ENCODE measurements at places on chromosomes 4 and X.

DNA sequence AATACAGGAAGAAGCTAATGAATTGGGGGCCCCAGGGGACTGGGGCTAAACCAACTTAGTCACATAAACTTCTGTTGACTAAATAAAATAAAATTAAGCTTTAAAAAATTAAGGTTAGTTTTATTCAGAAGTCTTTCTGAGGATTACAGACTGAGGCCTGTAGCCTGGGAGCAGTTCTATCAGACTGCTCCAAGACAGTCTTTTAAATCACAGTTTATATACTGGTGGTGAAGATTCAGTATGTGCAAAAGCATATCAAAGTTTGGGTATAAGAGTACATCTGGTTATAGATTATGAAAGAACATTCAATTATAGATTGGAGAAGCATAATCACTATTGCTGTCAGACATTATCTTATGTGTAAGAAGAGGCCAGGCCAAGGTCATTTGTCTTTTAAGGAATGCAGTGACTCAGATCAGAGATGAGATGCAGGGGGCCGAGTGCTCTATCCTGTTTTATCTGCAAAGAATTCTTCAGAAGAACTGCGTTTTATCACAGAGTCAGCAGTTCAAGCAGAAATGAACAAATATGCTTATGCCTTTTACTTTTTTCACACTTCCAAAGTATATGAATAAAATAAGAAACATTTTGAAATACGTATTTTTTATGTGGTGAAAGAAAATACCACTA is 109.4 kb downstream of the PDHA2 start:
- H3K27me3 ChIP-seq: no peaks in the 10 kb centered on the region
- H3K4me1 ChIP-seq: no peaks in the 10 kb centered on the region
- H3K27ac ChIP-seq: no peak overlapping the region

DNA sequence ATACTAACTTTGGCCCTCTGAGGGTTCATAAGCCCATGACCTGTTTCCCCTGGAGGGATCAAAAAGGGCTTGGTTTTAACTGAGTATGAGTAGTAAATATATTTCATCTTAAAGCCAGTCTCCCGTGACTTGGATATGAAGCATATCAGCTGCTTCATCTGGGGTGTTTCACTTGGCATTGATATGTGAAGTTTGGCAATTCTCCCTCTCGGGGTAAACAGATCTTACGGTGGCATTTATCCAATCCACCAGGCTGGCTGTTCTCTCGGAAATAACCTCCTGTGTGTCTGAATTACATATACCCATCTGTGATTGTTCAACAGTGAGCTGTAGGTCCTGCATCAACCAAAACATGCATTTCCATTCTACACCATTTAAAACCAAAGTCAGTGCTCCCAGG is 130.7 kb downstream of the ADAM29 start:
- H3K27ac ChIP-seq: no peak overlapping the region
- H3K27me3 ChIP-seq: no peaks in the 10 kb centered on the region
- H3K4me1 ChIP-seq: no peaks in the 10 kb centered on the region
- H3K4me3 ChIP-seq: no peak overlapping the region
- no peak for ATAC-seq

GRCh38 chr4:86368433-86368832 is 8.6 kb upstream of the MAPK10 start:
- no peaks in the 10 kb centered on the region for H3K4me1 ChIP-seq
- H3K4me3 ChIP-seq: no peak overlapping the region
- H3K36me3 ChIP-seq: peaks cover 6% of the 10 kb centered on the region
- H3K27me3 ChIP-seq: peaks cover 10% of the 10 kb centered on the region
- no peak for ATAC-seq
- H3K27ac ChIP-seq: no peak overlapping the region

DNA sequence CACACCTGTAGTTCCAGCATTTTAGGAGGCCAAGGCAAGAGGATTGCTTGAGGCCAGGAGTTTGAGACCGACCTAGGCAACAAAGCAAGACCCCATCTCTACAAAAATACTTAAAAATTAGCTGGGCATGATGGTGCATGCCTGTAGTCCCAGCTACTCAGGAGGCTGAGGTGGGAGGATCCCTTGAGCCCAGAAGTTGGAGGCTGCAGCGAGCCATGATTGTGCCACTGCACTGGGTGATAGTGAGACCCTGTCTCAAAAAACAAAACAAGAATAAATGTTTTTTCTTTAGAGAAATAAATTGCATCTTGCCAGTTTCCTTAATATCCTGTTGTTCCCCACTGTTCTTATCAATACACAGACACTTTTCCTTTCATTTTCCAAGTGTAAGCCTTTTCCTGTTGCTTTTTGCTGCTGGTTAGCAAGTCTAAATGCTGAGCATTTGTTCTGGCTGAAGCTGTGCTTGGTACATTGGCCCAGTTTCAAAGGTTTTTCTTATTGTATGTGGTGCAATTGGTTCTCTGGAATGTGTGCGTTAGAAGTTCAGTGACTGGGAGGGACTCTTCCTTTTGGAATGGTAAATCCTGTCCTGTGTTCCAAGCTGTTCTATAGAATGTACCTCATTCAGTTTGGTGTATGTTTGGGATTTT is 98.2 kb downstream of the AFF1 start:
- H3K4me3 ChIP-seq: no peak overlapping the region
- no peak for ATAC-seq
- no peaks in the 10 kb centered on the region for H3K27me3 ChIP-seq
- H3K27ac ChIP-seq: no peak overlapping the region

- H3K36me3 ChIP-seq: no peaks in the 10 kb centered on the region
- no peaks in the 10 kb centered on the region for H3K4me1 ChIP-seq
- H3K27me3 ChIP-seq: peaks cover 43% of the 10 kb centered on the region
Observed at GRCh38 chr4:76748649-76749048, 149.3 kb downstream of the SOWAHB start.

DNA sequence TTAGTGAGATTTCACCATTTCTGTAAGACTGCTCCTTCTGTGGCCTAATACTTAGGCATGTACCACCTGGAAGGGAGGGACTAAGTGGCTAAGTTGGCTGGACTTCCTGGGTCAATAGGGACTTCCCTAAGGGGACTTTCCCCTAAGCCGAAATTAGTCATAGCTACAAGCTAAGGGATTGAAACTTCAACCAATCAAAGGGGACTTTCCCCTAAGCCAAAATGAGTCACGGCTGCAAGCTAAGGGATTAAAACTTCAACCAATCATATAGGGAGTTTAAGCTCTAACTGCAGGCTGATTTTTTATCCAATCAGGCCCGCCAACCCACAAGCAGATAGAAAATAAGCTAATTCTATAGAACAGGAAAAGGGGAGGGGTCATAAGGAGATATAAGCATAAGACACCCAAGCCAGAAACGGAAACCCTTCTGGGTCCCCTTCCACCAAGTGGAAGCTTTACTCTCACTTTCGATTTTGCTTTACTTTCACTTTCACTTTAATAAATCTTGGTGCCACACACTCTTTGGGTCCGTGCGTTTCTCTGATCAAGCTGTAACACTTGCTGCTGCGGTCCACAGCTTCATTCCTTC is 382.8 kb downstream of the KLHL4 start:
- H3K4me1 ChIP-seq: no peaks in the 10 kb centered on the region
- H3K4me3 ChIP-seq: no peak overlapping the region
- H3K36me3 ChIP-seq: no peaks in the 10 kb centered on the region
- H3K27me3 ChIP-seq: no peaks in the 10 kb centered on the region
- H3K27ac ChIP-seq: no peak overlapping the region

- H3K36me3 ChIP-seq: no peaks in the 10 kb centered on the region
- H3K4me1 ChIP-seq: no peaks in the 10 kb centered on the region
- no peak for ATAC-seq
- H3K27me3 ChIP-seq: no peaks in the 10 kb centered on the region
Observed at GRCh38 chr4:69133993-69134392, 37.7 kb downstream of the UGT2B7 start.

DNA sequence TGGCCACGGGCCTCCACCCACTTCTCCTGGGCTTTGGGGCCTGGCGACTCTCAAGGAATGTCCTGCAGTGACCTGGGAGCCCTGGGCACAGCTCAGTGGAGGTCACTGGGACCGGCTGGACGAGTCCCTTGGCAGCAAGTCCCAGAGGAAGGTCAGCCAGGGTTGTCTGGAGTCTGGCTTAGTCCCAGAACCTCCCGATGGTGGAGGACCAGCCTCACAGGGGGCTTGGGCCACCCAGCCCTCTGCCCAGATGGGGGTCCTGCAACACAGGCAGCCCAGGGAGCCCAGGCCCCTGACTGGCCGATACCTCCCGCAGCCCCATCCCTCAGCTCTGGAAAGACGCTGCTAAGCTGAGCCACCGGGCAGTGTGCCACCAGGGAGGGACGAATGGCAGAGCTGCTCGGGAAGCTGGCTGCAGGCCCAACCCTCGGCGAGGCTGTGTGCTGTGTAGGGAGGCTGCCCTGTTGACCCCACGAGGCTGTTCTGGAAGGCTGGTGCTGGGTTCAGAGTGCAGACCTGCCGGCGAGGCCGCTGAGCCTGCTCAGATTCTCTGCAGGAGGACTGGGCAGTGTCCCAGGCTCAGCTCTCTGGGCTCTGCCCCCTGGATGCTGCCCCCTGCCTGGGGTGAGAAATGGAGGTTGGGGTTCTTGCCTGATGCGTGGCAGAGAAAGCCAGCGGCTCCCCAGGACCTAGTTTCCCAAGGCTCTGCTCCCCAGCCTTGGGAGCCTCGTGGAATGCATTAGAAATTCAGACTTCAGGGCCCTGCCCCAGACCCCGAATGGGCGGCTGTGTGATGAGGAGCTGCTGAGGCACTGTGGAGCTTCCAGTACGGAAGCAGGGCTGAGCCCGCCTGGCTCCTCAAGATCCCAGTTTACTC is 61.7 kb downstream of the ADRA2C start:
- no peaks in the 10 kb centered on the region for H3K4me1 ChIP-seq
- ATAC-seq: no peak
- no peaks in the 10 kb centered on the region for H3K36me3 ChIP-seq
- no peak overlapping the region for H3K4me3 ChIP-seq
- peaks cover 38% of the 10 kb centered on the region for H3K27me3 ChIP-seq
- no peak overlapping the region for H3K27ac ChIP-seq

- no peaks in the 10 kb centered on the region for H3K4me1 ChIP-seq
- no peaks in the 10 kb centered on the region for H3K36me3 ChIP-seq
Observed at GRCh38 chr4:73347497-73347896, 56.6 kb upstream of the ALB start.

DNA sequence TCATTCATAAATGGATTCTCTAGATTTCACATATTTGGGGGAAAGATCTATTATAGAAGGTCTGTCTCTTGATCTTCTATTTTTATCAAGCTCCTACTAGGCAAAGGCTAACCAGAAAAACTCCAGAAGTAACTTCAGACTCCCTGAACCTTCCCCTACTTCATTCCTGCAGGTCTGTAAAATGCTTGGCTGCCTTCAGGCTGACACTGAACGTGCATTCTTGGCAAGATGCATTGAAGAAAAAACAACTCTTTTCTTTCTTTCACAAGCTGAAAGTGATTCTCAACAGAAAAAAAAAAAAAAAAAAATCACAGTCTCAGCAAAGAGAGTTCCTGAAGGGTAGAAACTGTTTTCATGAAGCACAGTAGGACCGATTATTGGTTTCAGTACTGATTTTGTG is 12.7 kb downstream of the OPHN1 start:
- no peak overlapping the region for H3K27ac ChIP-seq
- no peaks in the 10 kb centered on the region for H3K4me1 ChIP-seq
- H3K36me3 ChIP-seq: no peaks in the 10 kb centered on the region
- ATAC-seq: no peak
- no peaks in the 10 kb centered on the region for H3K27me3 ChIP-seq

- no peak overlapping the region for H3K27ac ChIP-seq
- no peak overlapping the region for H3K4me3 ChIP-seq
- H3K36me3 ChIP-seq: no peaks in the 10 kb centered on the region
- H3K27me3 ChIP-seq: no peaks in the 10 kb centered on the region
Observed at GRCh38 chrX:143648705-143649104, 12.8 kb upstream of the SLITRK4 start.

- peaks cover 26% of the 10 kb centered on the region for H3K36me3 ChIP-seq
- peaks cover 6% of the 10 kb centered on the region for H3K4me1 ChIP-seq
- no peak overlapping the region for H3K27ac ChIP-seq
- ATAC-seq: no peak
Observed at GRCh38 chr4:85919200-85919887, 440.5 kb downstream of the MAPK10 start.

- H3K27ac ChIP-seq: no peak overlapping the region
- H3K27me3 ChIP-seq: peaks cover 6% of the 10 kb centered on the region
- peaks cover 23% of the 10 kb centered on the region for H3K4me1 ChIP-seq
Observed at GRCh38 chr4:114494246-114494803, 104.3 kb upstream of the UGT8 start.

DNA sequence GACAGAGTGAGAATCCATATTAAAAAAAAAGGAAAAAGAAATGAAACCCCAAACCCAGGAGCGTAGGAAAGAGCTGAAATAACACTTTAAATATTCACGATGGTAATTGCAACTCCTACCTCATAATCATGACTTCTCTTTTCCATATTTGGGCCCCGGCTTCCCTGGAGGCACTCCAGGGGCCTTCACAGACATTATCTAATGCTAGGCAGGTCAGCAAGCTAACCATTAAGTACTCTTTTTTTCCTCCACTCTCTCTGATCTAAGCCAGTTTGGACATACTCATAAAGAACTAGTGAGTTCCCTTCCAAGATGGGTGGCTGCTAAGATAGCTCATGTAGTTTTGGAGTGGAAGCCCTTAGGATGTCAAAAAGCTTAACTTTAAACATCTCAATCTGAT is 83.2 kb downstream of the SH3KBP1 start:
- H3K36me3 ChIP-seq: peaks cover 36% of the 10 kb centered on the region
- no peak overlapping the region for H3K4me3 ChIP-seq
- H3K27me3 ChIP-seq: no peaks in the 10 kb centered on the region
- ATAC-seq: no peak
- peaks cover 41% of the 10 kb centered on the region for H3K4me1 ChIP-seq

DNA sequence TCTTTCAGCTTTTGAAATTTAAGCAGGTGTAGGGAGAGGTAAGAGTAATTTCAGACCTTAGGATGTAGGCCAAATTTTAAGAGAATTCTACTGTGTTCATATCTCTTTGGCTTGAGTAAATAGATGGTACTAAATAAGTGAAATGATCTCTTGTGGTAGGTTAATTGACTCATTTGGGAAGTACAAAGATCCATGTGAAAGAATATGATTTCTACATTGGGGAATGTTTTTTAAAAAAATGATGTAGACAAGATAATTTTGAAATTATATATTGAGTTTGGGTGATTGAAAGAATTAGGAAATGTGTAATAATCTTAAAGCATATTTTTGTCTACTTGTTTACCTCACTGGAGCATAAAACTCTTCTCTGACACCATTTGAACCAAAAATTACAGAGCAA is 35.6 kb downstream of the RAPGEF2 start:
- no peaks in the 10 kb centered on the region for H3K27me3 ChIP-seq
- H3K4me3 ChIP-seq: no peak overlapping the region

- no peak for ATAC-seq
- H3K4me3 ChIP-seq: no peak overlapping the region
- no peaks in the 10 kb centered on the region for H3K4me1 ChIP-seq
- H3K27ac ChIP-seq: no peak overlapping the region
- H3K27me3 ChIP-seq: no peaks in the 10 kb centered on the region
Observed at GRCh38 chrX:15448010-15448639, 45.0 kb downstream of the PIR start.
